H4 (cell line): ENCODE measurements at places on chromosomes 12 and 14. TPM values are rescaled to one million over a fixed set of nuclear protein-coding genes. Genes with fewer than 3 reads are reported as not detected.

DNA sequence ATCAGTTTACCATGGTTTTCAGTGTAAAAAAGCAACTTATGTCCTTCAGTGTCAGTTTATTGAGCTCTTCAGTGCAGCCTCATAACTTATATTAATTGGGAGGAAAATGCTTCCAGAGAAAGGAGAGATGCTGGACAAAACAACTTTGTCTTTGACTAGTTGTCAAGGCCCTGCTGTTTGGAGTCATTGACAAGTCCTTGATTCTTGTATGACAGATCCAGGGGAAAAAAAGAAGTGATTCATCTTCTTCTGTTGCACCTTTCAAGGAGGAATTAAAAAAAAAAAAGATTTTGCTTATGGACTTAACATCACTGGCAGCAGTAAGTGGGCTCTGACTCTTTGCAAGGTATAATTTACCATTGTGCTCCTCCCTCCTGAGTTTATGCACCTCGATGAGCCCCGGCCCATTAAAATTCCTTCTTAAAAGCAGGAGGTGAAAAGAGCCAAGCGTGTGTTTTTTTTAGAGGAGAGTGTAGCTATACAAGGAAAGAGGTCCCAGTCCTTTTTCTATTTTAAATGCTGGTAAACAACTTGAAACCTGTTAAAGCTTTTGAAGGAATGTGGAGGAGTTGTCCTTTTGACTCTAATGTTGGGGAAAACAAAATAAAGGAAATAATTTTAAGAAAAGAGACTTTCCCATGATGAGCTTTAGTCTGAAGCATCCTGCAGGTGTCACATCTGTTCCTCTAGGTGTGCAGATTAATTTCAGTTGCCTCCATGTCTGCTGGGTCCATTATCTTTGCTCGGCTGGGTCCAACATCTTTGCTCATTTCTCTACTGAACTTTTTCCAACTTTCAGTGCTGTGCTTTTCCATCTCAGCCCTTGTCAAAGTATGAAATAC lies 431.6 kb downstream of the RAD51B start:
- DNase-seq = no peak

DNA sequence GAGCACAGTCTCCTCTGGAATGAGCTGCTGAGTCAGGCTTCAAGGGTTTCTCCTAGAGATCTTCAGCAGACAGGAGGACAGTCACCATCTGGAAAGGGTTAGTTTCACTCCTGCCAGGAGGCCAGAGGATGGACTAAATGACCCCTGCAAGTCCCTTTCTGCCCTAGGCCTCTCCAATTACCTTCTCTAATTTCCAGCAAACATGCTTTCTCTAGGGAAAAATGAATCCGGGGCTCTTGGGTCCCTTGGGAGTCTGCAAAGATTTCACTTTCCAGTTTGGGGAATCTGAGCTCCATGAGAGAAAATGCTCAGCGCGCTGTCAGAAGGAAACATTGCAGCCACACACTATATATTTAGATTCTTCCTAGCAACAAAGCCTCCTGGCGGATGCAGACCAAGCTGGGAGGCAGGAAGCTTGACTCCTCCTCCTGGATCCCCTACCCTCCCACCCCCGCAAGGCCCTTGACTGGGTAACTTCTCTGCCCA lies 184.4 kb upstream of the CCND2 start:
- no peak for DNase-seq

DNA sequence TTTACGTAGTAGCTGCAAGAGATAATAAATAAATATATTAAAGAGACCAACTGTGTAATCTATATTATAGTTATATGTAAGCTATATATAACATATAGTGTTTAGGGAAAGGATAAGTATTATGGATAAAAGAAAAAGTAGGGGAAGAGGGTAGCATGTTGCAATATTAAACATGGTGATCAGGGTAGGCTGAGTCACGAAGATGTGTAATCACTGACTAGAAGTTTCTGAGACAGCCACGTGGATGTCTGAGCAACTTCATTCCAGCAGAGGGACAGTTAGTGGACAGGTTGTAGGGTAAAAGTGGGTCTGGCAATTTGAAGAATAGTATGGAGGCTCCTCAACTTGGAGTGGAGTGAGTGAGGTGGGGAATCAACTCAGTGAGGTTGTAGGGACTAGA lies 109.7 kb downstream of the ANO4 start:
- DNase-seq = no peak

GRCh38 chr12:118326991-118327390 lies 45.7 kb downstream of the TAOK3 start:
- no peak for DNase-seq

GRCh38 chr12:98744680-98745079 lies 99.6 kb downstream of the APAF1 start:
- no peak for DNase-seq

DNA sequence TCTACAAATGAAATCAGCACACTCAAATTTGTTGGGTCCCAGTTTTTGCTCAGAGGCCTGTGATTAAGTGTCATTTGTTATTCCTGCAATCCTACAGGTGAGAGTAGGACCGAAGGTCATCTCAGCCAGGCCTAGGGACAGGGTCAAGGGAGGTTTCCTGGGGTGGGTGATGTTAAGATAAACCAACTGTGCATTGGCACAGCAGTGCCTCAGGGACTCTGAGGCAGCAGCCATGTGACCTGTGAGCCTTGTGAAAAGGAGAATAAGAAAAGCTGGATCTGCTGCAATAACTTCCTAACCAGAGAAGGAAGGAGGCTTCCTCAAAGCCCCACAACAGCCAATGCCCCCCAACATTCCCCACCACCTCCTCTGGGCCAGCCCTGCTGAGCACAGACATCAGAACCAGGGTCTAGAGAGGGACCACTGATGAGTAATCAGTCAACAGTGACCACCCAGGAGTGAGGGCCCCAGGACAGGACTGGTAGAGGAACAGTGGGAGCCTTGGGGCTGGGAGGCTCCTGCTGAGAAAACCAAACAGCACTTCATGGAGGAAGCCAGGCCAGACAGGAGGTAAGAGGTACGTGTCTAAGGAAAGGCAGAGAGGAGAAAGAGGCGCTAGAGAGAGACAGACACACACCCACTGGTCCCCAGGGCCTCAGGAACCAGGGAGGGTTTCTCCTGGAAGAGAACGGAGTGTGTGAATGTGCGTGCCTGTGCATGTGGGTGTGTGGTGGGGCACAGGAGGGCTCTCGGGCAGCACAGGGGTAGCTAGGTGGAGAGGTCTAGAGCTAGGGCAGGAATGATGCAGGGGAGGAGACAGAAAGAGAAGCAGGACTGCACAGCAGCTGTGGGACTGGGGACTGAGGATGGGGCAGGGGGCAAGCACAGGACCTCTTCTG lies 82.4 kb downstream of the ITPK1 start:
- DNase-seq = no peak

GRCh38 chr14:53368711-53369201 lies 215.6 kb upstream of the DDHD1 start:
- DNase-seq = peak; percentile 17

DNA sequence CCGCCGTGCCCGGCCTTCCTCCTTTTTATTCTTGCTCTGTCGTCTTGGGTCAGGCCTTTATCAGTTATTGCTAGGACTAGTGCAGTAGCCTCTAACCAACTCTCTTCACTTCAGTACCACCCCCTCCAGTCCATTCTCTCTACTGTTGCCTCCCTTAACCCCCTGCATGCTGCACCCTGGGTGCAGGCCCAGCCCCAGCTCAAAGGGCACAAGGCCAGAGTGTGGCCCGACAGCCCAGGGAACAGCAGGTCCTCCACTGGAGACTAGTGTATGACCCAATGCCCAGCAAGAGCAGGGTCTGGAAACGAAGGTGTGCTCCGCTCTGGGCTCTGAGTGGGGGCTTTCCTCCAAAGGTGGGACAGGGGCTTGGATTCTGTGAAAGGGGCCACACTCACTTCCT lies 30.0 kb upstream of the RFLNA start:
- no peak for DNase-seq

GRCh38 chr14:31993521-31993951 lies 83.6 kb upstream of the ARHGAP5 start:
- DNase-seq = no peak

DNA sequence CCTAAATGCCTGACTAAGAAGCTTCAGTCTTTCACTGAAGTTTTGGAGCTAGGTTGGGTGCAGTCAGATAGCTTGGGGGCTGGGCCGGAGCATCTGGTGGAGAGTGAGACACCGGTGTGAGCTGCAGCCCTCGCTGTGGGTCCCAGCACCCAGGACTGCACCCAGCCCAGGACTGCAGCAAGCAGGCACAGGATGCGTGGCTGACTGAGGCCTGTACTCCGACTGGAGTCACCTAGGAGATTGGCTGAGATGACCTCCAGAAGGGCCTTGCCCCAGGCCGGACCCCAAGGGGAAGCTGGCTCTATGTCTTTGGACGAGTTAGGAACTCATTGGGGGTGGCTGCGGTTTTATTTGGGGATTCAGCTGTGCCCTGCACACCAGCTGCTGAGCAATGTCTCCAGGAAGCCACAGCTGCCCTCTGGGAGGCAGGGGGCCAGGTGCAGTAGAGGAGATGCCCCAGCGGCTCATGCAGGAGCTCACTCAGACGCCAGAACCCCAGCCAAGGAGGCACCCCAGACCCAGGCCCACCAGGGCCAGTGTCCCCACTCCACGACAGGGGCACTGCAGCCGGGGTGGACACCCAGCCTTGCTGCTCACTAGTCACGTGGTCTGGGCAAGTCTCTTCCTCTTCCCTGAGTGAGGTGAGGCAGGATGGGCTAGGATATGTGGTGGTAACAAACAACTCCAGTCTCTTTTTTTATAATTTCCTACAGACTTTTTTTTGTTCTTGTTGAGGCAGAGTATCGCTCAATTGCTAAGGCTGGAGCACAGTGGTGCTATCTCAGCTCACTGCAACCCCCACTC lies 31.8 kb upstream of the RCOR1 start:
- DNase-seq = no peak

DNA sequence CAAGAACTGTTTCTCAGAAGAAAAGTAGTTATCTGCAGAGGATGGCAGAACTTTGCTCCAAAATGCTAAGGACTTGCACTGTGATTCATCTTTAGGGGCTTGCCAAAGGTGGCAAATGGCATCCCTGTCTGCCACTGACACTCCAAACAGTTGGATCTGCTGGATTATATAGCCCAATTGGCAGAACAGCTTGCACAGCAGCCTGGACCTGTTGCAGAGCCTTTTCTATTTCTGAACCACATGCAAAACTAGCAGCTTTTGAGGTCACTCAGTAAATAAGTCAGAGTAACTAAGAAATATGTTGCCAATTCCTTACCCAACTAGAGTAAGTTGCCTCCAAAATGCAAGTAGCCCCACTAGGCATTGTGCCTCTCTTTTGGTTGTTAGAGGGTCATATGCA lies 397.5 kb upstream of the NOVA1 start:
- no peak for DNase-seq

DNA sequence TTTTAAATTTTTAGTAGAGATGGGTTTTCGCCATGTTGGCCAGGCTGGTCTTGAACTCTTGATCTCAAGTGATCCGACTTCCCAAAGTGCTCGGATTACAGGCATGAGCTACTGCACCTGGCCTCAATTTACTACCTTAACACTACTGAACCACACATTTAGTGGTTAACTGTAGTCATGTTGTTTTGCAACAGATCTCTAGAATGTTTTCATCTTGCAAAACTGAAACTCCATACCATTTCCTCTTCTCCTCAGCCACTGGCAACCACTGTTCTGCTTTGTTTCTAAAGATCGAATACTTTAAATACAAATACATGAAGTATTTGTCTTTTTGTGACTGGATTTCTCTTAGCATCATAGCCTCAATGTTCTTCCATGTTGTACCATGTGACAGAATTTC lies 15.4 kb upstream of the SMCO2 start:
- no peak for DNase-seq

DNA sequence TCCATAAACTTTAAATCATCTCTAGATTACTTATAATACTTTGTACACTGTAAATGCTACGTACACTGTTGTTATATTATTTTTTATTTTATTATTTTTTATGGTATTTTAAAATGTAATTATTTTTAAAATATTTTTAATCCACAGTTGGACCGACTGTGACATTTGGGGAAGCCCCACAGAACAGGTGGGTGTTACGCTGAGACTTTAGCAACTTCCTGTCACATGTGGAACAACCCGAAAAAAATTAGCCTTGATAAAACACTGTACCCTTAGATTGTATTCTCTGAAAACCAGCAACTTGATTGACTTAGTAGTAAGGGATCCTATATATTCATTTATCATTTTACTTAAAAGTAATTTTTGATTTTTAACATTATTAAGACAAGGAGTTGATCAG lies 1755.7 kb upstream of the SEL1L start:
- no peak for DNase-seq

- DNase-seq = no peak
These were observed 14.7 kb upstream of the CAND1 start for GRCh38 chr12:67254372-67255026.

DNA sequence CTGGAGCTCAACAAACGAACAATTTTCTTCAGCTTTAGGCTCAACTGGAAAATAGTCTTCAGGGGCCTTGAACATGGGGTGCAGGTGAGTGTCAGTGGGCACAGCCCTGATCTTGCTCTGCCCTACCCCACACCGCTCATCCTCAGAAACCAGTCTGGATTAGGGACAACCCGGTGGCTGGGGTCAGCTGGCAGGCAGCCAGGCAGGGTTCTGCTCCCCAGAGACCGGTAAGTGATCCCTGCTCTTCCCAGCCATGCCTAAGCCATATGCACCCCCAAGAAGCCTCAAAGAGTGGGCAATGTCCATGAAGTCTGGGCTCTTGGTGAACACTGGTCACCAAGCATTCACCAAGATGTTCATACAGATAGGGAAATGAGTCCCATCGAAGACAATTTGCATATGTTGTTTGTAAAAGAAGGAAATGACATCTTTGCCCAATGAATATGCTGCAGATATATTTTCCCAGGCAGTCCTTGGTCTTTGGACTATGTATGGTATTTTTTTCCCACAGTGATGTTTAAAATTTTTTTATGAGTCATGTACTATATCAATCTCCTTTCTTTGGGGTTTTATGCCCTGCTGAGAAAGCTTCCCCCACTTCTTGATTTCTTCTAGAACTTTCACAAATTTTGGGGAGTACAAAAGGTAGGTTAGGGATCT lies 63.9 kb upstream of the VASH1 start:
- no peak for DNase-seq

GRCh38 chr14:24133735-24134134 lies 2.3 kb upstream of the PSME1 start:
- no peak for DNase-seq

DNA sequence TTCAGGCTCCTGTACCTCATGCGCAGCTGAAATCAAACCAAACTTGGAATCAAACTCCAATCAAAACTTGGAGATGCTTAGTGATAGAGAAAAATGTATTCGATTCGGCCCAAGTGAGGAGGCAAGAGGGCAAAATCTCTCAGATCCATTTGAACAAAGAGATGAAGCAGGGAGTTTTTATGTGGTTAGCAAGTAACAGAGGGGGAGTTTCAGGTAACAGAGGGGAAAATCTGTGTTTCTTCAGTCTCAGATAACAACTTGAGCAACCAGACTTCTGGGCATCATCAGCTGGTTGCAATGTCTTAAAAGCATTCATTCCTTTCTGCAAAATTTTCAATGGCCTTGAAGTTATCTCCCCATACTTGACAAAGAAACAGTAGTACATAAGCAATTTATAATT lies 245.1 kb upstream of the AVPR1A start:
- no peak for DNase-seq

Gene LGALS3
- total RNA-seq = 77.5 and 79.4 TPM in 2 replicates

Gene LRP1-AS
- not detected in 2 replicates for total RNA-seq

Gene CNTN1
- total RNA-seq = 3.7 and 4.4 TPM in 2 replicates

Gene OR6C2
- not detected in 2 replicates for total RNA-seq

Gene RFX4
- not detected in 2 replicates for total RNA-seq

Gene ACTN1
- total RNA-seq = 102 and 127 TPM in 2 replicates

Gene SLC5A8
- total RNA-seq = not detected in 2 replicates

Gene MLF2
- total RNA-seq = 314 and 332 TPM in 2 replicates

Gene ADAM20
- total RNA-seq = not detected in 2 replicates

Gene ERP27
- total RNA-seq = not detected in 2 replicates

Gene KRT82
- not detected in 2 replicates for total RNA-seq

Gene MANSC4
- total RNA-seq = not detected in 2 replicates

Gene NEK9
- total RNA-seq = 0.06 and 0.12 TPM in 2 replicates

Gene ENDOU
- total RNA-seq = not detected in 2 replicates
